LHCN-M2 (cell line): ENCODE measurements at places on chromosomes 7 and 10. TPM values are rescaled to one million over a fixed set of nuclear protein-coding genes. Genes with fewer than 3 reads are reported as not detected.

Gene BAIAP2L1
- total RNA-seq, result 2.9 TPM in 2 replicates

DNA sequence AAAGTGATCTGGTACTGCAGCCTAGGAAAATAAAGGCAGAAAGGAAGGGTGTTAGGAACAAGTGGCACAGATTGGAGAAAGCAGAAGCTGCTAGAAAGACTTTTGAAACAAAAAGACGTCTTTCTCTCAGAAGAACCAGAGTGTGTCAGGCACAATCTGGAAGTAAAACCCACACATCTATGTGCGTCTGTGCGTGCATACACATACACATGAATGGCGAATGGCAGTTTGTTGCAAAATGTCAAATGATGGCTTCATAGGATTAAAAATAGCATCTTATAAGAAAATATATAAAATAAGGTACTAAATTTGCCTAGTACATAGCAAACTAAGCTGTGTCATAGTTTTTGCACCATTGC lies 246.3 kb downstream of the CDK14 start:
- DNase-seq, result no peak

Gene CUBN
- total RNA-seq, result 0.32 and 0.69 TPM in 2 replicates

- DNase-seq, result no peak
Measured at GRCh38 chr10:129079705-129080104, 387.3 kb upstream of the MGMT start.

Gene MCM10
- 26.1 and 29.6 TPM in 2 replicates for total RNA-seq

Gene NXPH1
- total RNA-seq, result 1.0 and 2.8 TPM in 2 replicates

- DNase-seq, result no peak
Measured at GRCh38 chr7:100066953-100067352, 14.6 kb downstream of the ZNF3 start.

- DNase-seq, result no peak
Measured at GRCh38 chr7:17186745-17187530, 111.5 kb upstream of the AHR start.

DNA sequence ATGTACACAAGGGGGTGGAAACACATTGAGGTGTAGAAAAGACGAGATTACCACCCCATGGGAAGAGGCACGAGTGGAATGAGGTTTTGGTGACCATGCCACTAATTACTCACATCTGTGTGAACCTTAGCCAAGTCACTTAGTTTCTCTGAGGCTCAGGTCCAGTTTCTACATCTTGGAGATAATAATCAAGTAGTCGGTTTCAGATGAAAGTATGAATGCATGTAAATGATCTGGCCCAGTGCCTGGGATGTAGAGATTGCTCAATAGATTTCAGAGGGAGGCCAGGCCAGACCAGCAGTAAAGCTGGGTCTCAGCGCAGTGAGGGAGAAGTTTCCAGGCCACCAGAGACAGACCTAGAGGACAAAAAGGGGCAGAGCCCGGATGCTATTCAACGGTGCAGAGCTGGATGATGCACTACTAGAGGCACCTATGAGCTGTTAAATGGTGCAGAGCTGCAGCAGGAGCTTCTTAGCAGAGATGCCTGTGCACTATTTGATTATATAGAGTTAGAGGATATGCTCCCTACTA lies 725.1 kb downstream of the GRID1 start:
- DNase-seq, result no peak

- DNase-seq, result no peak
Measured at GRCh38 chr7:10596827-10597226, 376.8 kb upstream of the PHF14 start.

Gene MACC1
- total RNA-seq, result 0.06 and 0.11 TPM in 2 replicates

- no peak for DNase-seq
Measured at GRCh38 chr7:124728610-124729009, 37.0 kb downstream of the GPR37 start.

DNA sequence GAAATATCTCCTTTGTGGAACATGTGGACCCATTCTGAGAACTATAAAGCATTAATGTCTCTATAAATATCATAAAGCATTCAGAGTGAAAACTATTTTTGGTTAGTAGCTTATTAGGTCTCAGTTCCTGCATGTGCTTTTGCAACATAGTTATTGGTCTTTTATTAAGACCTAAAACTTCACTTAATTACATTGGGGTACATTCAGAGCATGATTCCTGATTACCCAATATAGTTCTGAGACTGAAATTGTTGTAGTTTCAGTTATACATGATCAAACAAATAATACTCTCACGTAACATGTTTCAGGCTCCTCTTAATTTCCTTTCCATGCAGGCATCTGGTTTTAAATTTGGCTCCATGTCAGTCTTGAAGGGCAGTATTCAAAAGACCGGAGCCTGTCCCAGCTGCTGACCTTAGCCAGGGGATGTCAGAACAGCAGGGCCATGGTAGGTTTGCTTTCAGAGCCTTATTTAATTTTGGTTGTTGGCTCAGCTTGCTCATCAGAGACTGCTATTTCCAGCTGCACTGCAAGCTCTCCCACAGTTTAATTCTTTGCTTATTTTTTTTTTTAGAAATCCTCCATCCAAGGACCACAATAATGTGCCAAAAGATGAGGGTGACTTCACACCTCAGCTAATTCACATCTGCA lies 447.8 kb upstream of the FZD8 start:
- no peak for DNase-seq

DNA sequence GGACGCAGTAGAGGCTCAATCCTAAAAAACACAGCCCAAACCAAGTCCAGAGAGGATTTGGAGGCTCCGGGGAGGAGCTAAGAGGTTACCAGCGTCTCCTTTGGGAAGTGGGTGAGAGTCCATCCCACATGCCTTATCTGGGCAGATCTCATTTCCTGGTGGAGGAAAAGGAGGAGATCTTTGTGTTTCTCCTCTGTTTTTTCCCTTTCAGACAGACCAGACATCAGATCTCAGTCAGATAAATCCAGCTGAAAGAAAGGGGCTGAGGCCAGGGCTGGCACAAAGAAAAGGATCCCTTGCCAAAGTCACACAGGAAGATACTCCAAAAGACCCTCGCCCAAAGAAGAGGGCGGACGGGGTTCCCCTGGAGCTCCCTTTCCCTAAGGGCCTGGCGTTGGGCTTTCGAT lies 58.3 kb upstream of the COMTD1 start:
- DNase-seq, result no peak

Gene CLIP2
- 37.1 and 39.4 TPM in 2 replicates for total RNA-seq

- no peak for DNase-seq
Measured at GRCh38 chr10:43891241-43891640, 242.6 kb upstream of the ZNF32 start.

Gene TUBAL3
- total RNA-seq, result not detected in 2 replicates

Gene SRRM3
- total RNA-seq, result 0.40 and 1.3 TPM in 2 replicates

GRCh38 chr7:80432166-80432565 lies 79.7 kb downstream of the GNAT3 start:
- no peak for DNase-seq

GRCh38 chr10:95480901-95481491 lies 80.2 kb downstream of the SORBS1 start:
- DNase-seq, result peak; percentile 90

DNA sequence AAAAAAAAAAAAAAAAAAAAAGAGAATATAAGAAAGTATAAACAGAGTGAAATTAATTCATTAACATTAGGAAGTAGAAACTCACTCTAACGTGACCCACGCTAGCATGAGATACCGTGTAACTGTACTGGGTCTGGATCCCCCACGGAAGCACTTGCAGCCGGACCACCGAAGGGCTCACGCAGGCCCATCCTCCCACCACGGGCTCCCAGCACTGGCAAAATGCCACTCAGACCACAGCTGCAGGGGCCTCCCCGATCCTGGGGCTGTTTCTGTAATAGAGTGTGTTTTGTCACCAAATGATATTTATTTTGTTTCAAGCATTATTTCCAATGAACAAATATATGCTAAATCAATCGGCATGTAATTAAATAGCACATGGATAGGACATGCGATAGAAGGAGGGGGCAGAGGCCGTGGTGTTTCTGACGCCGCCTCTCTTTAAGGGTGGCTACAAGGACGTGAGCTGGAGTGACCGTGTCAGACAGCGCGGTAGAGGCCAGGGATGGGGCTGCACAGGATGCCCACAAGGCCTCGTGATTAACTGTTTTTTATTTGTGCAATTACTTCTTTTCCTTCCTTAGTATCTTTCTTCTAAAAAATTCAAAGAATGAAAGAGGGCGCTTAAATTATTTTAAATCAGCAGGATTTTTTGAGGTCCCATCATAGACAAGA lies 568.5 kb downstream of the PTPRN2 start:
- no peak for DNase-seq

Gene PNLIP
- total RNA-seq, result 0.13 and 0.34 TPM in 2 replicates
